ENCODE measurements at places on chromosomes 4 and X.

- no peak for DNase-seq
Measured at GRCh38 chrX:291411-291901, 10.3 kb downstream of the PLCXD1 start.

GRCh38 chrX:118350706-118351105 is 4.8 kb downstream of the WDR44 start:
- DNase-seq, result no peak

GRCh38 chr4:15914736-15915135 is 23.8 kb downstream of the FGFBP1 start:
- no peak for DNase-seq

DNA sequence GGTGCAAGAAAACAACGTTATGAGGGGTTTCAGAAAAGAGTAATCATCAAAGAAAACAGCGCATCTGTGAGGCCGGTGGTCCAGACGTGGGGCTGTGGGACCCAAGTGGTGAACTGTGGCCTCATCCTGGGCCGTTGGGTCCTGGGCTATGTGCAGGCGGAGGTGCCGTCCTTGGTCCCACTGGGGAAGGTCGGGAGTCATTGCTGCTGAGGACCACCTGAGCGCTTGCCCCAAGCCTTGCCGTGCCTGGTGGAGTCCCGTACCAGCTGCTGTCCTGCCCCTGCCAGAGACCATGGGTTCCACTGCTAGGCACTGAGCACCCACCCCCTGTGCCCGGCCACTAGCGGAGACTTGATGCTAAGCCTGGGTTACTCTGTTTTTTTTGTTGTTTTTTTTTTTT is 25.5 kb upstream of the UVSSA start:
- no peak for DNase-seq

DNA sequence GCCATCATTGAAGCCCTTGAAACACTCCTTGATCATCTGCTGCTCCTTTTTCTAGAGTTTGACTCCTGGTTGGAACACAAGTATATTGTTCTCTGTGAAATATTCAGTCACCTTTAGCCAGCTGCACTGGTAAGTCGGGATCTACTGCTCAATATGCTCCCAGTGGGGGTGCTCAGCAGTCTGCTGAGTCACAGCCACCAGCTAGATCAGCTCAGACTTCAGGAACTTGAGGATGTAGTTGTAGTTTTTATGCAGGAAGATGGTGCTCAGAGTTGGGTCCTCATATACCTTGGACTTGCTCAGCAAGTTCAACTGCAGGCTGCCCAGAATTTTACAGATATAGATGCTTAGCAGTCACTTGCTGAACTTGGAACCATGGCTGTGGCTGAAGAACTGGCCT is 202.5 kb upstream of the RPL34 start:
- no peak for DNase-seq

- DNase-seq, result no peak
Measured at GRCh38 chr4:147110473-147111367, 165.1 kb upstream of the TTC29 start.

DNA sequence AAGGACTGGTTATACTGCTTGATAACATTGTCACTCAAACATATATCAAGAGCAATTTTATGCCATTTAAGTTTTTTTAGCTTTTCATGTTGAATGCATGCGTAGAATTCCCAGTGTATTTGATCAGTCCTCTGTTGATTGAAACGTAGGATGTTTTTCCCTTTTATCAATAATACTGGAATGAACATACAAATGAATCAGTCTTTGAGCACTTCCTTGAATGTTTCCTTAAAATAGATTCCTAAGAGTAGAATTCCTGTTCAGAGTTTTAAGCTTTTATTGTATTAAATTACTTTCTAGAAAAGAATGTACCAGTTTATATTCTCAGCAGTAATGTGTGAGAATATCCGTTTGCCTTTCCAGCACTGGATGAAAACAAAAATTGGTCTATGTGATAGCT is 37.8 kb downstream of the ADD1 start:
- DNase-seq, result no peak

GRCh38 chrX:93673869-93674271 is at the start of gene FAM133A:
FAM133A (plus strand) TSS chrX:93674206; CDS start chrX:93709420, 35,214 bp downstream.
- no peak for DNase-seq

DNA sequence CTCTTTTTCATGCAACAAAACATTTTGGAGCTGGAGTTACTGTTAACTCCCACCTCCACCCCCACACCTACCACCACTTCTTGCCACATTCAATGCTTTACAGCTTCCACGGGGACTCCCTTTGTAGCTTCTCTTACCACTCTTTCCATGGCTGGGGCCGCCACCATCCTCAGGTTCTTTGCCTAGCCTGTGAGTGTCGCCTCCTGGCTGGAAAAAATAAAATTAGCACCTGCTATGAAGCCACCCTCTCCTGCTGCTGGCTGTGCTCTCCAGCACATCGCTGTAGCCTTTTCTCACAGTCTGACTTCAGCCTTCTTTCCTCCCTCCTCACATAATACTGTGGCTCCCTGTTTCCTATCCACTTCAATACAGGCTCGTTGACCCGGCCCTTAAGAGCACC is 114.4 kb downstream of the FRAS1 start:
- no peak for DNase-seq

- DNase-seq, result no peak
Measured at GRCh38 chrX:71482228-71482958, 50.5 kb upstream of the OGT start.

DNA sequence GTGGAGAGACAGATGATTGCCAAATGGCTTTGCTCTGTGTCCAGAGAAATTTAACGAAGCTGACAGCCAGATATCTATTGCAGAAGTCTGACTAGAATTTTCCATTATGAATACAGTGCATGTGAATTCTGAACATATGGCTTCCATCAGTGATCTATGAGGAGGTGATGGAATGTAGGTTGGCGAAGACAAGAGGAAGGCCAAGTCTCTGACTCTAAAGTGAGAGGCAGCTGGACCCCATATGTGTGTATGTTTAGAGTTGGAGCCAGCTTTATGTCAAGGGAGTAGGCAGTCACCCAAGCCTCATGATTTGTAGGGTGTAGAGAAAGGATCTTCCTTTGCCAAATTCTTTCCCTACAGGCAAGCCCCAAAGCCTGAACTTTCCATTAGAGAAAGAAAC is 76.2 kb upstream of the TEX13D start:
- no peak for DNase-seq

GRCh38 chr4:162268911-162269310 is 105.1 kb upstream of the FSTL5 start:
- no peak for DNase-seq

GRCh38 chr4:142600952-142601351 is 245.1 kb downstream of the INPP4B start:
- DNase-seq, result no peak

GRCh38 chr4:26978387-26979053 is 117.9 kb downstream of the STIM2 start:
- no peak for DNase-seq

GRCh38 chr4:76801621-76802235 is 96.2 kb downstream of the SOWAHB start:
- no peak for DNase-seq

DNA sequence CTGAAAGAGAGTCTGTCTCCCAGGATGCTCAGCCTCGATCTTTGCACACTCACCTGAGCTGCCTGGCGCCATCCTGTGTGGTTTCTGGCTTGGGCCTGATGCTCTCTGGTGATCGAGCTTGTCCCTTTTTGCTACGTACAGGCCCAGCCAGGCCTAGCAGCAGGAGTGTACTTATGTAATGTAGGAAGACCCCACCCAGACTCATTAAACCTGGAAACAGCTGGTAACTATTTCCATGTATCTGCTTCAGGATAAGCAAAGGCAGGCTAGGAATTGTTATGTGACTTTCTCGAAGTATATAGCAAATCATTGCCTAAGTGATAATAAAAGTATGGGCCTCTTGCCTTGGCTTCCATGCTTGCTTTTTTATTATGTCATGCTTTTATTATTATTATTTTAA is 18.6 kb upstream of the ARSJ start:
- no peak for DNase-seq

DNA sequence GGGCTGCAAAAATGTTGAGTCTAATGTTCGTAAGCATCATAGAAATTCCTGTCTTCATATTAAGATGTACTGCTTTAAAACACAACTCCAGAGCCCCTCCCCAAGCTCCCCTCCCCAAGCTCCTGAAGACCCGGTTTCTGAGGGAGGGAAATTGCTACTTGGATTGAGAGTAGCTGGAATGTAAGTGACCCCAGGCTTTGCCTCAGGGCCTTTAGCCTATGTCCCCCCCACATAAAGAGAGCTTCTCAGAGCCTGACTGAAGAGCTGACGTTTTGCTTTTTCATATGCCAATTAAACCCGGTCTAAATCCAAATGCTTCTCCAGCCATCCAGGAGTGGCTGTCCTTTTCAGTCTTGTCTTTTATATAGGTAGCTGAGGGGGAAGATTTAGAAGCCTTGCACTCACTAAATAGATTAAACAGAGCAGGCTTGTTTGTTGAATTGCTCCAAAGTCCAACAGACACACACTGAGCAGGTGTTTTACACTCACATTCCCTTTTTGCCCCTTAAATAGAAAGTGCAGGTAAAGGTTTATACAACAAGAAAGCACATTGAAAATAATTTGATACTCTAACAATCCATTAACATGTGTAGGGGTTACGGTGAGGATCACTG is 19.6 kb downstream of the ARX start:
- DNase-seq, result no peak

DNA sequence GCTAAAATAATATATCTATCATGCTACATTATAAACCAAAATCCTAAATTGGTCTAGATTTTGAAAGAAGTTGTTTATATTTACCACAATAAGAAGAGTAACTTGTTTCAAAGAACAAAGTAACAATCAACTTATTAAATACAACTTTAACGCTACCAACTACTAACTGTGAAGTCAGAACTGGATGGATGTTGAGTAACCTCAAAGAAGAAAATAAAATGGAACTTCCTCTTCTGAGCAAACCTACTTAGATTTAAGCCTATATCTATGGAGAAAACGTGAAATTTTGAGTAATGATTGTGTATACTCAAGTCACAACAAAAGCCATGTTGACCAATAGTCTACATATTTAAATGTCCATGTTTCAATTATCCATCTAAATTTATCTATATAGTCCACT is 25.7 kb downstream of the SH3RF1 start:
- no peak for DNase-seq

DNA sequence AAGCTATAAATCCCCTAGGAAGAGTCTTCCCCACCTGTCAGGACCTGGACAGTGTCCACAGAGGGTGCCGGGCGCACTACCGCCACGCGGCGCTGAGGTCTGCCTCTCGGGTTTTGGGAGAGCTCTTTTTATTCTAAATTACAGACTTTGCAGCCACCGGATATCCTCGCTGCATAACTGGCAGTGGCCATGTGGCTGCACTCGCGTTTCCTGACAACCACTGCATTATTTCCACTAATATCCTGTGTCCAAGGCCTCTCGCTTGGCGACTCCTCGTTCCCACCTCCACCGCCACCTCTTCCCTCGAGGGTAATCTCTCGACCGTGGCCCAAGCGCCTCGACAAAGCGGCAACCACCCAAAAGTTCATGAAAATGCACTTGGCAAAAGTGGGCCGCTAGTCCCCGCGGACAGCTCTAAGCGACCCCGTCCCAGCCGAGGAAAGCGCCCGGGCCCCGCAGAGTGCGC is 512 bp upstream of the TMEM131L start:
- DNase-seq, result no peak

GRCh38 chrX:40784516-40785151 is 49.3 kb upstream of the MED14 start:
- DNase-seq, result no peak

DNA sequence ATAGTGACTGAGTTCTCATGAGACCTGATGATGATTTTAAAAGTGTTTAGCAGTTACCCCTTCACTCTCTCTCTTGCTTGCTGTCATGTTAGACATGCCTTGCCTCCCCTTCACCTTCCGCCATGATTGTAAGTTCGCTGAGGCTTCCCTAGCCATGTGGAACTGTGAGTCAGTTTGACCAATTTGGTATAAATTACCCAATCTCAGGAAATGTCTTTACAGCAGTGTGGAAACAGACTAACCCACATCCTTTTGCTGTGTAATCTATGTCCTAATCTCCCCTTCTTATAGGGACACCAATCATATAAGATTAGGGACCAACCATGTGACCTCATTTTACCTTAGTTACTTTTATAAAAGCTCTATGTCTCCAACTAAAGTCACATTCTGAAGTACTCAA is 677.8 kb downstream of the ADGRL3 start:
- DNase-seq, result no peak

- no peak for DNase-seq
Measured at GRCh38 chr4:48484494-48485168, 1.5 kb downstream of the SLC10A4 start.

- DNase-seq, result no peak
Measured at GRCh38 chr4:177483760-177484159, 41.5 kb upstream of the AGA start.

GRCh38 chr4:166012129-166013030 is 139.3 kb downstream of the TLL1 start:
- DNase-seq, result no peak

GRCh38 chrX:154327038-154327820 is 31.6 kb downstream of the TKTL1 start:
- no peak for DNase-seq

DNA sequence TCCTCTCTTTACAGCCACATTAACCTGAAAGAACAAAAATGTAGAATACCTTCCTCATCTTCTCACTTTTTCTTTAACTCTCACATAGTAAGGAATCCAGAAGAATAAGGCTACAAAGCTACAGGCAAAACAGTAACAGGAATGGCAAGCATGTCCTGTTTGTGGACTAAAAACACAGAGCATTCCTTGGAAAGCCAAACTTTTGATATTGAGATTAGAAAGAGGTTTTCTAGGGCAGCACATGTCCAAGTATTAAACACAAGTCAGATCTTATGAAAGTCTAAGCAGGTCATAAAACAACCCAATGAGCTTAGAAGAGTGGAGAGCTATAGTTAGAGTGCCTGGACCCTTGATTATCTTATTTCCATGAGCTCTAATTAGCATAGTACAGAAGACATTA is 58.2 kb upstream of the FAM9C start:
- no peak for DNase-seq

DNA sequence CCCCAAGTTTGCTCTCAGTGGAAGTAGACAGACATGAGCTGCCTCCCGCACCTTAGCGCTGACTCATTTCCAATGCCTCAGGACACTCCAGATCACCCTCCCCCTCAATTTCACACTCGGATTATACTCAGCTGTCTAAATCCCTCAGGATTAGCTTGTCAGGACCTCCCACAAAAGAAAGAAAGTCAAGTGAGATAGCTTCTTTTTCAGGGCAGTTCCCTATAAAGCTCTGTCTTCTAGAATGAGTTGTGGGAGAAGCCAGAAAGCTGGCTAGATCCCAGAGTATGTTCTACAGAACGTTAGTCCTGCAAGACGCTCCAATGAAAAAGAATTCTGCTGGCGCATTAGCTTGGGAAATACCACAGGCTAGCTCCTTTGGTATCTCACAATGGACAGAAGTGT is 51.2 kb upstream of the MTNR1A start:
- DNase-seq, result no peak

GRCh38 chr4:86178211-86178610 is 181.6 kb downstream of the MAPK10 start:
- DNase-seq, result no peak

- no peak for DNase-seq
Measured at GRCh38 chr4:143224255-143224654, 39.5 kb downstream of the USP38 start.

GRCh38 chrX:141341743-141342142 is 99.4 kb upstream of the SPANXC start:
- DNase-seq, result no peak
